ENCODE measurements at places on chromosomes 5 and 9. TPM values are rescaled to one million over a fixed set of nuclear protein-coding genes. Genes with fewer than 3 reads are reported as not detected.

GRCh38 chr5:41762426-41762825, 107.8 kb downstream of the OXCT1 start:
- no peaks in the 10 kb centered on the region for H3K27me3 ChIP-seq
- no peaks in the 10 kb centered on the region for H3K36me3 ChIP-seq
- DNase-seq: no peak
- H3K27ac ChIP-seq: no peak overlapping the region

DNA sequence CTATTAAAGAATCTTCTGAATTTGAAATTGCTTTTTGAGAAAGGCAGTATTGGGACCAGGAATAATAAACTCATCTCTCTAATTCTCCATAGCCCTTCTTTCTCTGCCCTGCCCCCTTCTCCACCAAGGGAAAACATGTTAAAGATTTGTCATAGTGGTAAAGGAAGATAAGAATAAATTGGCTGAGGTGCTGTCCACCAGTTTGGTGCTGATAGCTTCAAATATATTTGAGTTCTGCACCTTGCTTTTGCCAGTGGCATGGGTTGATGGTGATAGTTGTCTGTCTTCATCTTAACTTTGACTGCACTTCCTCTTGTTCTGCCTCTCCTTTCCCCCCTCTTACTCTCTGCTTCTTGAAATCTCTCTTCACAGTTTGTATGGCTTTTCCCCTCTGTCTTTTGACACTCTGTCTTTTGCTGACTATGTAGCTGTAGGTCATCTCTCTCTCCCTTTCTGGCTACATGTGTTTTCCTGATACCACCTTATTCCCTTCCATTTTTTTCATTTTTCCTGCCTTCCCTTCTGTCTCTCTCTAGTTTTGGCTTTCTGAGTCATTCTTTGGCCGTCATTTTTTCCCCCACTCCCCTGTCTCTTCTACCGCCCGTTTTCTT, 56.6 kb downstream of the NDUFS4 start:
- H3K4me1 ChIP-seq: no peaks in the 10 kb centered on the region
- no peaks in the 10 kb centered on the region for H3K27me3 ChIP-seq
- peaks cover 3% of the 10 kb centered on the region for H3K36me3 ChIP-seq
- DNase-seq: no peak
- H3K4me3 ChIP-seq: no peak overlapping the region
- no peak overlapping the region for H3K27ac ChIP-seq

GRCh38 chr5:149735066-149735465, 5.0 kb downstream of the PPARGC1B start:
- no peak overlapping the region for H3K4me3 ChIP-seq
- no peak overlapping the region for H3K27ac ChIP-seq
- no peak for DNase-seq
- no peaks in the 10 kb centered on the region for H3K27me3 ChIP-seq

Gene QSOX2
- 11.9 TPM for polyA plus RNA-seq

- no peaks in the 10 kb centered on the region for H3K27me3 ChIP-seq
- no peak overlapping the region for H3K27ac ChIP-seq
- H3K4me1 ChIP-seq: peaks cover 6% of the 10 kb centered on the region
- no peak for DNase-seq
Measured at GRCh38 chr5:40559306-40559705, 120.4 kb upstream of the PTGER4 start.

GRCh38 chr9:6024035-6024554, 8.7 kb upstream of the RANBP6 start:
- no peak for DNase-seq
- no peaks in the 10 kb centered on the region for H3K27me3 ChIP-seq
- H3K27ac ChIP-seq: no peak overlapping the region

- H3K27ac ChIP-seq: no peak overlapping the region
- no peaks in the 10 kb centered on the region for H3K27me3 ChIP-seq
- no peak for DNase-seq
- no peak overlapping the region for H3K4me3 ChIP-seq
- H3K4me1 ChIP-seq: no peaks in the 10 kb centered on the region
Measured at GRCh38 chr9:27755846-27756245, 182.6 kb upstream of the C9orf72 start.

Gene NR2F1
- polyA plus RNA-seq: not detected

DNA sequence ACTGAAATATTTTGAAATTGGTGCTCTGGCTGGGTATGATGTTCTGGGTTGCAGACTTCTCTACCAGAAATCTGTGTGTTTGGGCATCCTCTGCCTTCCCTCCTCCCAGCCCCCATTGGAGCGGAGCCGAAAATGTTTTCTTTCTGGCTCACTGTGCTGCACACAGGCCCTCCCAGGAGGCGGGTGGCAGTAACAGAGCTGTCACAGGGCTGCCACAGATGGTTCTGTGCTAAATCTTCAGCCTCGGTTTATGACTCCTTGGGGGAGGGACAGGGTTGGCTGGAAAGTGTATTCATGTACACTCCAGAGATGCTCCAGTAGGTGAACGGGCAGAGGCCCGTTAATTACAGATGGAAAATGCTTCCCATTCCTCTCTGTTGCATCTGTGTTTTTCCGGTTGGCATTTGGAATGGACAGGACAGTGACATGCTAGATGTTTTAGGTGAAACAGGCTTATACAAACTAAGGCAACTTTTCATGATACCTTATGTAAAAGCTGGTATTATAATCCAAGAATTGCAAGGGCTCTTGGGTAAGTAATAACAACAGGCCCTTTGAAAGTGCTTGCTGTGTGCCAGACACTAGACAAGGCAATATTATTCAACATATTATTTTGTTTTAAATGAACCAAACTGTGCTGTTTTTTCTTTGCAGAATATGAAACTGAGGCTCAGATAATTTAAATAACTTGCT, 180.2 kb downstream of the ADCY2 start:
- H3K36me3 ChIP-seq: no peaks in the 10 kb centered on the region
- H3K4me1 ChIP-seq: no peaks in the 10 kb centered on the region
- no peak overlapping the region for H3K4me3 ChIP-seq
- H3K27me3 ChIP-seq: no peaks in the 10 kb centered on the region
- no peak overlapping the region for H3K27ac ChIP-seq

Gene TMEM171
- 10.3 TPM for polyA plus RNA-seq

Gene CATSPER3
- 0.10 TPM for polyA plus RNA-seq

GRCh38 chr5:20166456-20166855, 178.5 kb upstream of the CDH18 start:
- no peaks in the 10 kb centered on the region for H3K4me1 ChIP-seq
- no peak overlapping the region for H3K4me3 ChIP-seq
- H3K27ac ChIP-seq: no peak overlapping the region
- H3K27me3 ChIP-seq: no peaks in the 10 kb centered on the region
- no peak for DNase-seq

Gene C5orf52
- not detected for polyA plus RNA-seq

Measured in keratinocyte (primary cell).